GDM1 (cell line): ENCODE measurements at places on chromosomes 1 and 21.

DNA sequence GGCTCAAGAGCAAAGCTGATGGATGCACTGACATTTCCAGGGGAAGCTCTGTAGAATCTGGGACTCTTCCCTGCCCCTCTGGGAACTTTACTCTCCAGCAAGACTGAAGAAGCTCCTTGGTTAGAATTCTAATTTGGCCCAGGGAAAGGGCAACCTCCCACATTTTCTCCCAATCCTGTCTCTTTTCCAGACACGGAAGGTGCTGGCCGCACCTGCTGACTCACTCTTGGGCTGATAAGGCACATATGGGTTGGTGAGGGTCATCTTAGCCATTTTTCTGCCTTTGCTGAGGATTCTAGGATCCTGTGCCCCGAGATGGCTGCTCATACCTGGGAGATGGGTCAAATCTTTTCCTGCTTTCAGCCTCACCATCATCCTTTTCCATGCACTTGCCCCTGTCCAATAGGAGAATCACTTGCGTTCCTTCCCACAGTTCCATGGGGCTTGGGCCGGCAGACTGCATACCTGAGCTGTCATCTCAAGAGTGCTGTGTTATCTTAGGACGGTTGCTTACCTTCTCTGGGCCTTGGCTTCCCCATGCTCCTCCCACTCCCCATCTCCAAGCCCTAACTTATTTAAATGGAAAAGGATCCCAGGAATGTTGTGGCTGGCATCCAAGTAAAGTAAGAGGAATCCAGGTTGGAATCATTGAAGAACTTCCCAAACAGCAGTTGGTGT lies 1.3 kb downstream of the TINAGL1 start:
- no peak for DNase-seq

- no peak for DNase-seq
Measured at GRCh38 chr1:18018366-18018765, 89.2 kb upstream of the IGSF21 start.

- DNase-seq, result no peak
Measured at GRCh38 chr1:216020743-216021345, 402.4 kb downstream of the USH2A start.

GRCh38 chr1:147626291-147626690 lies 44.0 kb downstream of the ACP6 start:
- DNase-seq, result no peak

DNA sequence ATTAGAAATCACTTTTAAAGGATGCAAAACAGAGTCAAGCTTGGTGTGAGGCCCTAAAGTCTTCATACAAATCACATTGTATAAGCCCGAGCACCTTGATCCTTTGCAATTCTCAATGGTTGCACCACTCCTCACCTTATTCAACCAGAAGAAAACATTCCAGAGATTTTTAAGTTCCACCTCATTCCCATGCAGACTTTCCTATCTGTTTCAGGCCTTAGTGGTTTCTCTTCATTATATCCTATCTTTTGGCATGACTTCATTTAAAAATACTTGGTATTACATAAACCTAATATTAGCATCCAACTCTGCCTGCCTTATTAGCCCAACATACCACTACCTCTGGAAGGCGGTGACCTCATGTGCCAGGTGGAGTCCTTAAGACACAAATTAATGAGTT lies 9.3 kb upstream of the GREM2 start:
- DNase-seq, result no peak

- DNase-seq, result no peak
Measured at GRCh38 chr1:67795179-67795912, 37.9 kb downstream of the GNG12 start.

- no peak for DNase-seq
Measured at GRCh38 chr1:165389609-165390008, 33.1 kb upstream of the LMX1A start.

- no peak for DNase-seq
Measured at GRCh38 chr1:65064981-65065380, 83.0 kb upstream of the AK4 start.

DNA sequence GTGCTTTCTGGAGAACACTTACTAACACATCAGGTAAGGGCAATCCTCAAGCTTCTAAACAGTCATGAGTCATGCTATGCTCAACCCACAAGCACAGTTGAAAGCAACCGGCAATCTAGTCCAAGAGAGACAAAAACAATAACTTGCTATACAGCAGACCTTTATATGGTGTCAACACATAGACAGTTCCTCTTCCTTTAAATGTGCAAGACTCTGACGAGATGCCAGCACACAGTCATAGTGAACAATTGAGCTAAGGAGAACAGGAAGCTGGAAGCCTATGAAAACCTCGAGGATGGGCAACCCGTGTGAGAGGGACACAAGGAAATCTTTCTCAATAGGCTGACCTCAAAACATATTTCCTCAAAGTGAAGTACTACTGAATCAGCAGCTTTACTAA lies 5.3 kb downstream of the ADIPOR1 start:
- peak; percentile 9 for DNase-seq

- DNase-seq, result peak; percentile 18
Measured at GRCh38 chr1:3192361-3192760, 123.4 kb downstream of the PRDM16 start.

GRCh38 chr21:43842742-43843141 lies 22.3 kb upstream of the AGPAT3 start:
- no peak for DNase-seq

- DNase-seq, result no peak
Measured at GRCh38 chr1:26855636-26856035, 7.3 kb upstream of the SFN start.

GRCh38 chr1:2255420-2256369 lies 27.6 kb downstream of the SKI start:
- peak; percentile 74 for DNase-seq

DNA sequence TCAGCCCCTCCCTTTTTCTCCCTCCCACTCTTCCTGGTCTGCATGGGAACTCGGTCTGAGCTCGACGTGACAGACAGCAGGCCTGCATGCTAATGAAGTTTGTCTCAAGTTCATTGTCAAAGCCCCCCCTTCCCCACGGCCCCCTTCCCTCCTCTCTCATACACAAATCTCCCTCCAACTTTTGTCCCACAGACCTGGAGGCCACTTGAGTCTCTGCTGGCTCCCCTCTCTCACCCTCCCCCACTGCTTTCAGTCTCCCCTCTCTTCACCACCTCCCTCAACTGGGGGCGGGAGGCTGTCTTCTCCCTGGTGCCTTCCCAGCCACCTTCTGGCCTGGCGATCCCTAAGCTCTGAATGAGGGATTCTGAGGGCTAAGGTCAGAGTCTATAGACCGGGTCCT lies 61.3 kb downstream of the RHBG start:
- no peak for DNase-seq

DNA sequence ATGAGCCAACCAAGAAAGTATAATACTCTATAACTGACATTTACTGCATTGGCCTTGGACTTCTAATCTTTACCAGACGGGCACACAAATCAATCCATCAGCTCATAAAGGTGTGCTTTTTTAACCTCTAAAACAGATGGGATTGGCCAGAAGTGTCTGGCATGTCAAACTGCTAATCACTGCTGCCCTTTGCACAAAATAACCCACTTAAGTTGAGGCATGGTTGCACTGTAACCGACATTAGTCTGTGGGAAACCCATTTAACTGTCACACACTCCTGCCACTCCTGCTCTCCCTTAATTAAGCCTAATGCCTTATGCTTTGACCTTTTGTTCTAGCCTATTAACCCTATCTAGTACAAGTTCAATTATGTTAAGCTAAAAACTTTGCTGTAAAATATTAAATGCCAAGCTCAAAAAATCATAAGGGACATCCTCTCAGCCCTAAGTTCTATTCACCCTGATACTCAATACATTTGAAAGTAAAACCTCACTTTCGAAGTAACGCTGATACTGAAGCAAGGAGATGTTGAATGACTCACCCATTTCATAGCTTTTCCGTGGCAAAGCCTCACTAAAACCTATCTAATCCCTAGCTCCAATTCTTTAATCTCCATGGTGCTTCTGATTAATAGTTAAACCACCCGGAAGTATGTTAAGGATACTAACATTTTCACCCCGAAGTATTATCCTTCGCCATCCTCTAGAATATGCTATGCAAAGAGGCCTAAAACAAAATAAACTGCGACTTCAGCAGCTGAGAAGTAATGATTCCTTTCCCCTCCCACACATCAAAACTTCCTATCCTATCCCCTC lies 12.9 kb downstream of the NRIP1 start:
- DNase-seq, result no peak

DNA sequence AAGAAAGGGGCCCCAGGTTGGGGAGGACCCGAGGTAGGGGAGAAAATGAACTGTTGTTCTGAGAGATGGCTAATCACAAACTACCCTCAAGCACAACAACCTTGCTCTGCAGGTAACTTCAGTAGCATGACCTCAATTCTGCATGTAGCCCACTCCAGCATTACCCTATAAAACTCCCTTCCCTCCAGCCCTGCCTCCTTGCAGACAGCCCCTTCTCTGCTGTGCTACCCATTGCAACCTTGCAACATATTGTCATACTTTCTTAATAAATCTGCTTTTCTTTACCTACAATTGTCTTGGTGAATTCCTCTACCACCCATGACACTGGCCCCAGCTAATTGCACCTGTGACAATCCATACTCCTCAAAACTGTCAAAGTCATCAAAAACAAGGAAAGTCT lies 428.9 kb downstream of the MATN1 start:
- no peak for DNase-seq
